MV-4-11 (cell line): ENCODE measurements at places on chromosomes 11 and 22.

- DNase-seq: no peak
These were observed 106.2 kb downstream of the IGLL1 start for GRCh38 chr22:23473901-23474300.

DNA sequence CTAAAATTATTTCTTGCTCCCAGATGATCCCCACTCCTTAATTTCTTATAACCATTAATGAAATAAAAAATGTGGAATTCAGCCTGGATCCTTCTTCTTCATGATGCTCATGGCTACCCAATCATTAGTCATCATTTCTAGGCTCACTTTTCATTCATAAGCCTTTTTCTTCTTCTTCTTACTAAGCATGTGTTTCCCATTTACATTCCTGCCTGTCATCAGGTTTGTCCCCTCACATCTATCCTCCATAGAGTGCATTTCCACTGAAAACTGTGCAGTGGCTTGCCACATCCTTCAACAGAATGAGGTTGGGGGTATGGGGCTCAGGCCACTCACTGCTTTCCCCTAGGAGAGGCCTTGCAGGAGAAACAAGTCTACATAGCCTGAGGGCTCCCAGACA lies 35.8 kb upstream of the NTM start:
- DNase-seq: no peak

DNA sequence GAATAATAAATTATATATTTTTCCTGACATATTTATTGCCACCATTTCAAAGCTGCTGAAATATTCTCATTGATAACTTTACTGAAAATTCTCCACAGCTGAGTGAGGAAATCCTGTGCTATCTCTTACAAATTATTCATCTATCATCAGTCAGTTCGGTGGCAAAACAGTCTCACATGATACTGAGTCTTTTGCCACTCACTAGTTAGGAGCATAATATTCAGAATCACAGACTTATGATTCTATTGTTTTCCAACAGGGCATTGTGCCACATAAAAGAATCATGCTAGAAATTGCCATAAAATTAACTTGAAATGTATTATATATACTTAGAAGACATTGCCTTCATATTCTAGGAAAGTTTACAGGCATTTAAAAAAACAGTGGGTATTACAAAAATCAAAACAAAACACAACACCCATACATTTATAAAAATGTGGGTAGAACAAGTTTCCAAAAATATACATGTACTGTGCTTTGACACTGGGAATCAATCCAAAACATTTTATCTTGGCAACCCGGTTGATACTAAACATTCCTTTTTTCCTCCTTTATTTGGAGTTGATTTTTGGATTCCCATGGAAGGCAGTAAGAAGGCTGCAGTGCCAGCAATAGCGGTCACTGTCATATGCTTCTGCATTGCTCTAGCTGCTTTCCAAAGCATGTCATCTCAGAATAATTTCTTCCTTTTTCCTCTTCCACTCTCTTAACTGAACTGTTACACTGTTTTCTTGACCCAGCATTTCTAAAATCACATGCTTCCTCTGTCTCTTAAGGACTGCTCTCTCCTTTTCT lies 42.5 kb downstream of the ATG16L2 start:
- DNase-seq: no peak

- DNase-seq: no peak
These were observed 163.4 kb upstream of the NCAM1 start for GRCh38 chr11:112797648-112798293.

DNA sequence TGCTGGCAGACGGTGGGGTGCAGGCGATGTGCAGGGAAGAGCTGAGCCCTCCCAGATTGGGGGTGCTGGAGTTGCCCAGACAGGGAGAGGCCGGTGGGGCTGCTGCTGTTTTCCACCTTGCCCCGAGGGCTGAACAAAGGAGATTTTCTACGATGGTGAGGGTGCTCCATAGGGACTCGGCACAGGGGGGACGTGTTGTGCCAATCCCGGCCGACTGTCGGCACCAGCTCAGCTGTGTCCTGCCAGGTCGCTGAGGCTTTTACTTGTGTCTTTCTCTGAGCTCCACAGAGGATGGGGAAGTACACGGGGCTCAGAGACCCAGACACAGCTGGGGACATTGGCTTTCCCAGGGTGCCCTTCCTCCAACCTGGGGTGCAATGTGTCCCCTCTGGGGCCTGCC lies 816.8 kb downstream of the BRD1 start:
- DNase-seq: no peak

DNA sequence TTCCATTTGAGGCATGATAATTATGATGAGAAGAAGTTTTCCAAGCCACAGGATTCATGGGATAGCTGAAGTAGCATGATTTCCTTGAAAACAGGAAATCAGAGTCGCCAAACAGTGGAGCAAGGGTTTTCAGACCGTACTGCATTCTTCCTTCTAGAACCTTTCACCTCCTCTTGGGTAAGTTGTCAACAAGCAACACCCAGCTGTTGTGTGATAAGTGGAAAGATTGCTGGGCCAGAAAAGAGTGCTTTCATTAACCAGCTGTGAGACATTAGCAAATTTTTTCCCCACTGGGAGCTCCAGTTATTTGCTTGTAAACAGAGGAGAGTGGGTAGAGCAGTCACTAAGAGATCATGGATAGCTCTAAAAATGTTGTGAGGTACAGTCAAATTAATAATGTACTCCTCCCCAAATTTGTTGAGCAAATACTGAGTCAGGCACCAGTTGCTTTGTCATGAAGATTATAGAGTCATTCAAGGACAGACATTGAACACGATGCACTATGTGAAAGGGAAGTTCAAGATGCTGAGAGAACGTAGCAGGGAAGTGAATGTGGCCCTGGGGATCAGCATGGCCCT lies 11.7 kb upstream of the MPEG1 start:
- DNase-seq: peak; percentile 77

- DNase-seq: no peak
These were observed 1.6 kb downstream of the PIDD1 start for GRCh38 chr11:803467-803742.

DNA sequence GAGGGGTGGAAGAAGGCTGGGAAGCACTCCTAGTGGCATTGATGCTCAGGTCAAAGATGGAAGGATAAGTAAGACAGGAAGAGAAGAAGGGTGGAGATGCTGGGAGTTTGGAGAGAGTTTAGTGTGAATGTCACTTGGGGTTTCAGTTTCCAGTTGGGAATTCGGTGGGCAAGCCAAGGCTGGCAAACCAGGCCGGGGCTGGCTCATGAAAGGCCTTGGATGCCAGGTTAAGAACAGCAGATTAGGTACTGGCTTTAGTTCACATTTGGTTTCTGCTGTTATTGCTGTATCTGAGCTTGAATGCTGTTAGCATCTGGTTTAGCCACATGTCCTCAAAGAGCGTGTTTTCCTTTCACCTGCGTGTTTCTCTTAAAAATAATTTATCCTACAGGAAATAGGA lies 69.6 kb downstream of the BLID start:
- DNase-seq: no peak

DNA sequence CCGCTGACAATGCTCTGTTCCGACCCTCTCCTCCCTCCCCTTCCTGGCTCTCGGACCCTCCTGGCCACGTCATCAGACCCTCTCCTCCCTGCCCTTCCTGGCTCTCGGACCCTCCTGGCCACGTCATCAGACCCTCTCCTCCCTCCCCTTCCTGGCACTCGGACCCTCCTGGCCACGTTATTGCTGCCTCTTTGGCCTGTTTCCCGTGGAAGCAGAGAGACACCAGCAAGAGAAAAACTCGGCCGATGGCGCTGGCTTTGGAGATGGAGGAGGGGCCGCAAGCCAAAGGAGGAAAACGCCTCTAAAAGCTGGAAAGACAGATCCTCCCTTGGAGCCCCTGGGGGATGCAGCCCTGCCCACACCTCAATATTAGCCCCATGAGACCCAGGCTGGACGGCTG lies 463.3 kb downstream of the BRD1 start:
- no peak for DNase-seq

DNA sequence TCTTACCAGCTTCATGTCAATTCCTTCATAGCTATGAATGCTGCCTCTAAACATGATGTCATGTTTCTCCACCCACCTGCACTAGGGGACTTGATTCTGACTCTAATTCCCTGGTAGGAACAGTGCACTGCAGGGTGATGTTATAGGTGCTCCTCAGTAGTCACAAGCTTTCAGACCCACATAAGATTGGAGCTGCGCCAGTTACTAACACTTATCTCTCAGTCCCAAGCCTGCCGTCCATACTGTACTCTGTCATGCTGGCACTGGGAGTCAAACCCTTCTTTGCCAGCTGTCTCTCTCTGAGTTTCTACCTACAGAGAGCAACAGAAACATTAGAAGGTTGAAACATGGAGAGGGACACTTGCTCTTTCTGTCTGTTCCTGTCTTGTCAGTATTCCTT lies 5.5 kb downstream of the OR56A1 start:
- no peak for DNase-seq

DNA sequence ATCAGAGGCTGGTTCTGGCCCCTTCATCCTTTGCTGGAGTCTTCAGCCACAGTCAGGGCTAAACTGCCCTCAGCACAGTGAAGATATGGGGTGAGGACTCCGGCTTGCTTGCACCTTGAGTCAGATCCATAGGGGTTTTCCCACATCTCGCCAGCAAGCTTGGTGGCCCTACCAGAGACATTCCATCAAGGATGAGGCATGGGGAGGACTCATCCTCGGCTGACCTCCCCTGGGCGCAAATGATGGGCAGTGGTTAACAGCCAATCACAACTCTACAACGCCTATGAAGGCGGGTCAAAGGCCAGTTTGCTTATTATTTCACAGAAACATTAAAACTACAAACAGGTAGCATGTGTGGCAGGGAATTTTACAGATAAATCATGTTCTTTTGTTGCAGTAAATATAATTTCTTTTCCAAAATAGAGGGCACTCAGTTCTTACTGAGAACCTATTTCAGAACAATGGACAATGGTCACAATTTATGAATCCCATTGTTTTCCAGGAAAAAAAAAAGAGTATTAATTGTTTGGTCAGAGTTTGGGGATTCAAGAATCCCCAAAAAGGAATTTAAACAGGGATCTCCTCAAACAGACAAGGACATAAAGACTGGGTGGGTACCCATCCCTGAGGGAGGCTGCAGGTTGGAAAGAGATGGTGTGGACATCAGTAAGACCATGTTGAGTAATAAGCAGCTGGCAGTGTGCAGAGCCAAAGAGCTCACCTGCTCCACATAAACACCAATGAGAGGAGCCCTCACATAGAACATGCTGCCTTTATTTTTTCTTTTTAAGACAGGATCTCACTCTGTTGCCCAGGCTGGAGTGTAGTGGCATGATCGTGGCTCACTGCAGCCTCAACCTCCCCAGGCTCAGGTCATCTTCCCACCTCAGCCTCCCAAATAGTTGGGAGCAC lies 14.8 kb downstream of the PLAAT3 start:
- DNase-seq: no peak

GRCh38 chr11:118631142-118631909 lies 23.9 kb downstream of the PHLDB1 start:
- no peak for DNase-seq

- no peak for DNase-seq
These were observed 204.9 kb upstream of the PLET1 start for GRCh38 chr11:112465433-112466024.

DNA sequence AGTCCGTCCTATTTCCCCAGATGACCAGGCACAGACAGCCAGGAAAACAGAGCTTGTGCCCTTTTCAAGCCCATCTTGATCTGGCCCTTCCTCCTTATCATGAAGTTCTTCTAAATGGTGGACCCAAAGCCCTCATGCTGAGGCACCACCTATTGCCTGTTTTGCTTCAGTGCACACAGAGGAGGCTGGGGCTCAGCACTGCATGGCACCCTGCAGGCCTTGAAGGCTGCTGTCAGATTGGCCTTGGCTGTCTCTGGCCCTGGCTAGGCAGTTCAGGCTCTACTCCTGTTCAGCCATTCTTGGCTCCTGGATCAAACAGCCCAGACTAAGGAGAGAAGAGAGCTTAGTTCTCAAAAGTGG lies 49.2 kb downstream of the OTOG start:
- DNase-seq: no peak

DNA sequence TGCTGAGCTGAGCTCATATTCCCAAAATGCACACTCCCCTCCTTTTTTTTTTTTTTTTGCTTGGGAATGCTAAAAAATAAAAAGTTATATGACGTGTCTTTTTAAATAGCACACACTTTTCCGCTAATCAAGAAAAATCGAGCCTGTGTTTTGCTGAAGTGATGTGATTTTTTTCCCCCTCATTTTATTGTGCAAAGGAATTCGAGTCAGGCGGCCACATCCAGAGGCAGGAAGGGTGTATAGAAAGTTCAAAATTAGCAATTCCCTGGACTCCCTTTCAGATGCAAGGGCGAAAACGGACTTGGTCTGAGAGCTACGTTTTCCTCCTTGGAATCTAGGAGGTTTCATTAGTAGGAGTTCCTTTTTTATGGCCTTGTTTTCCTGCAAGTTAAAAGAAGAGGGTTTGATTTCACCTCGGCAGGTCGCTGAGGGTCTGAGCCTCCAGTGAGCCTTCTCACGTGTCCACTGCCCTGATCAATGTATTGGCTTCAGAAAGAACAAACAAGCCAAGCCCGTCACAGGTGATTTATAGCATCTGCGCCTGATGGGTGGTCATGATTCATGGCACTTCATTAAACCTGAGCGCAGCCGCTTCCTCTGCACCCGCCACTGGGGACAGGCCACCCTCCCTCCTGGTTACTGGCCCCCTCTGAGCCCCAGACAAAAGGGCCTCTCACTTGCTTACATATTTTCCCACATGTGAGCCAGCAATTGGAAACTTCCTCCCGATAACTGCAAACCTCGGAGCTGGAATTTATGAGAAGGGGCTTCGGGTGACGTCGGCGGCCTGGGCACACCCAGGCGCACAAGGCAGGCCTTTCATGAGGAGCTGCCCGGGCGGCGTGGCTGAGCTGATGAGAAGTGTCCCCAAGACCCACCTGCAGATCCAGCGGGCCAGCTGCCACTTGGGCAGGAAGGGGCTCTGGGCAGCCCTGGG lies 64.4 kb upstream of the LINC01488 start:
- no peak for DNase-seq

DNA sequence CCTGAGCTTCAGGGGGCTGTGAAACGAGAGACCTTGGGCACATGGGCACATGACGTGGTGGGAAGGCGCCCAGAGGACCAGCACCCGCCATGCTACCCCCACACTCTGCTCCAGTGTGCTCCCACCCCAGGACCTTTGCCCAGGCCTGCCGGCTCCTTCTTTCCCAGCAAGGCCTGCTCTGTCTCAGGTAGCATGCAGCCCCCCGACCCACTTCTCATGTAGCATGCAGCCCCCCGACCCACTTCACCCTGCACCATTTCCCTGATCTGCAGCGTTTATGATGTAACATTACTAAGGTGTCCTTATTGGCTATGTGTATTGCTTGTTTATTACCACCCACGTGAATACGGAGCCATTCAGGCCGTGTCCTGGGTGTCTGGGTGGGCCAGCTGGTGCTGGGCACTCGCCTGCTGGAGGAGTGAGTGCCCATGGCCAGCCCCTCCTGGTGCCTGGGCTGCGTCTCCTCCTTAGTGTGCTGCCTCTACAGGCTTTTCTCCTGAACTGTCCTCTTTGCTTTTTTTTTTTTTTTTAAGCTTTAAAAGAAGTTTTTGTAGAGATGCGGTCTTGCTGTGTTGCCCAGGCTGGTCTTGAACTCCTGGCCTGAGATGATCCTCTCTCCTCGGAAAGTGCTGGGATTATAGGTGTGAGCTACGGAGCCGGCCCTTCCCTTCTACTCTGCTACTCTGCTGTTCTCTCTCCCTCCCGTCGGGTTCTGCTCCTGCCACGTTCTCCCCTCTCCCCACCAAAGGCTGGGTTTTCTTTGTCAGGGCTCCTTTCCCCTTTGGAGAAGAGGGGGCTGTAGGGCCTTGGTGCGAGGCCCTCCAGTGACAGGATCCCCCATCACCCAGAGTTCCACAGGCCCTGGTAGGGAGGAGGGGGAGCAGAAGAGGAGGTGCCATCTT lies 29.4 kb downstream of the LRP5 start:
- DNase-seq: no peak

GRCh38 chr22:30312053-30312452 lies 14.7 kb downstream of the TBC1D10A start:
- DNase-seq: no peak
